ENCODE measurements at places on chromosomes 12 and 14.
A peak's percentile ranks its signal among the peaks of the same experiment; 100 is the strongest.

DNA sequence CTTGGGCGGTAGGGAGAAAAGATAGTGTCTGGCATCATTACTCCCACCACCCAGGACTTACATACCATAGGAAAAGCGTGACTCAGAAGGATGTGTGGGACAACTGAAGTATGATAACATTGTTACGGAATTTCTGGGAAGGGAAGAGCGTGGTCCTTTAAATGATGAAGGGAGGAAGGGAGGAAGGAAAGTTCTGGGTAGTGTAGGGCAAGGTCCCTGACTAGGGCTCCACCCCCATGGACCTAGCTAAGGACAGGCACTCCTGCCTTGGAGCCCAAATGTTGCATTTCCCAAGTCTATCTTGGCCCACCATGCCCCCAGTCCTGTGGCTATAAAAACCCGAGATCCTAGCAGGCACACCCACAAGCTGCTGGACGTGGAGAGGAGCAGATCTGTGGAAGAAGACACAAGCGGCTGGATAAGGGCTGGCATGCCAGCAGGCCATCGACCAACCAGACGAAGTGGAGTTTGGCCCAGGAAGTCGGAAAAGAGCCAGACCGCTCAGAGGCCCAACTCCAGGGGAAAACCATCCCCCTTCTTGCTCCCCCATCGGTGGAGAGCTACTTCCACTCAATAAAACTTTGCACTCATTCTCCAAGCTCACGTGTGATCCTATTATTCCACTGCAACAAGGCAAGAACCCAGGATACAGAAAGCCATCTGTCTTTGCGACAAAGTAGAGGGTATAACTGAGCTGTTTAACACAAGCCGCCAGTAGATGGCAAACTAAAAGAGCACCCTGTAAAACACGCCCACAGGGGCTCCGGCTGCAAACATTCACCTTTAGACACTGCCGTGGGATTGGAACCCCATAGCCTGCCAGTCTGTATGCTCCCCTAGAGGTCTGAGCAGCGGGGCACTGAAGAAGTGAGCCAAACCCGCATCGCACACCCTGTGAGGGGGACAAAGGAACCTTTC lies 23.0 kb upstream of the RAB21 start:
- no peak for DNase-seq

- DNase-seq: no peak
Observed at GRCh38 chr12:1630133-1630826, 1.2 kb downstream of the WNT5B start.

DNA sequence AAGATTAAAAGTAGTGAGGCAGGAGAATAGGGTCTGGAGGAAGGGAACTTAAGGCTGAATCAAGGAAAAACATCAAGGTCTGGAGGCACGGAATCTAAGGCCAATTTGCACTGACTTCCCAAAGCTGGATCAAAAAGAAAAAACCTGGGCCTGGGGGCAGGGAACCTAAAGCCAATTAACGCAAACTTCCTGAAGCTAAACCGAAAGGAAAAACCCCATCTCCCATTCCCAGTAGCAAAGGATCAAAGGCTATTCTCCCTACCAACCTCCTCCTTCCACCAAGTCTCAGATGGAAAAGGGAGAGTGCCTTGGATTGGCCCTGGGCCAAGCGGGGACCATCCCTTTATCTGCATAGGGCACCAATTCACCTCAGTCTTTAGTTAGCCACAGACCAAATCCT lies 384.2 kb downstream of the GRIN2B start:
- DNase-seq: no peak

DNA sequence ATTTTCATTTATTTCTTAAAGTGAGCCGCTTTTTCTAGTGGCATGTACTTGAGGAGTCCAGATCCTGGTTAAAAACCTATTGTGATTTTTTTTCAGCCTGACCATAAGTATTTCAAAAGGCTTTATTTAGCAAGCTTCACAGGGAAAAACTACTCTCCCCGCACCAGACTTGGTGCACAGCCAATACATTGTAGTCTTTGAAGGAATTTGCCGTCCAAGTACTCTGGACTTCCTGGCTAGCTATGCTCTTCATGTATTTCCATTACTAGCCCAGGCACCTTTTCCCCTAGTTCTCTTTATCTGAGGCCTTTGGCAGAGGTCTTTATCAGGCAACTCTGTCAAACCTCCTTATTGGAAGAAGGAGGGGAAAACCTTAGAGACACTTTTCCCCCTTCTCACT lies 234.7 kb downstream of the CCDC91 start:
- peak; percentile 89 for DNase-seq

DNA sequence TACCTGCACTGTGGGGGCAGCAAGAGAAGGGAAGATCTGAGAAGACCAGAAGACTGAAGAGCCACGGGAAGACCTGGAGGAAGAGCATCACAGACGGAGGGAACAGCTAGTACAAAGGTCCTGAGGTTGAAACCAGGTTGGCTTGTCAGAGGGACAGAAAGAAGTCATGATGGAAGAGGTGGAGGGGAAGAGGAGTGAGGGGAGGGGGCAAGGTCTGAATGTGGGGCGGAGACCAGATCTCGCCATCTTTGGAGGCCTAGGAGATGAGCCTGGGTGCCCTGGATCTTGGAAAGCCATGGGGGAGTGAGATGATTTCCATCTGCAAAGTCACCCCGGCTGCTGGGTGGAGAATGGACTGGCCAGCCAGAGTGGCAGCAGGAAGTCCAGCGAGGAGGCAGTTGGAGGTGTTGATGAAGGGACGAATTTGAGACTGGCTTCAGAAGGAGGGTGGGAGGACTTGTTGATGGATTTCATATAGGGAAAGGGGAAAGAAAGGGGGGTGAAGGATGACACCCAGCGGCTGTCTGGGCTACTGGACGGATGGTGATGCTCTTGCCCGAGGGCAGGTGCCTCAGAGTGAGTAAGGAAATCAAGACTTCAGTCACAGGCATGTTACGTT lies 14.6 kb upstream of the UBC start:
- DNase-seq: no peak

DNA sequence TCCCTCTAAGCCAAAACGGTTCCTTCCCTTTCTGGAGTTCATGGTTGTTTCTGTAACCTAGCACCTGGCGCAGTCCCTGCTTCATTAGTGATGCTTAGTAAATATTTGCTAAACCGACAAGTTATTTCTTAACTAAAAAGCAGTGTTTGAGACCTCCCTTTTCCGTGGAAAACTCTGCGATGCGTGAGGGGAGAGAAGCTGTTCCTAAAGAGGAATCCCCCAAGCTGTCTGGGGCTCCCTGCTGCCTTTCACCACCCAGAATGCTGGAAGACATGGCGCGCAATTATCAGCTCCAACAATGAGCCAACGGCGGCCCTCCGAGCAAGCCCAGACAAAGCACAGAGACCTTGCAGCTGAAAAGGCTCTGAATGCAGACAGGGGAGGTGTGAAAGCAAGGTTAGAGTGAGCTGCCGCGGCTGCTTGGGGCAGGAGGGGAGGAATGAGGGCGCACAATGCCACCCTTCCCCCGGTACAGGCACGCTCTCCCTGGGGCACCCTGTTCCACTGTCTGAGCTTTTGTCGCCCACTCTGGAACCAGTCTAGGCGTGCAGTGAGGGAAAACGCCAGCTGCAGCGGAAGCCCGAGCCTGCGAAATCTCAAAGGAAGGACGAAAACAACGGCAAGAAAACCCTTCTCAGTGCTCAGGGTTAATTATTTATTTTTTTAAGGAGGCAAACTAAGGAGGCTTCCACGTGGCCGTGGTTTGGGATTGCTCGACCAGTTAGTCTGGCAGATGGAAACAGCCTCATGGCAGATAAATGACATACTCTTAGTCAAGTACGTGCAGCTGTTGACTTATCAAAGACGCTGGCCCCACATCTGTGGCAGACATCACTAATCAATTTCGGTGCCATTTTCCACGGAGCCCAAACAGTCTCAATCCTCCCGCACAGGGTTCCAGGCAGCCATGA lies 66.3 kb downstream of the RBM19 start:
- no peak for DNase-seq

- no peak for DNase-seq
Observed at GRCh38 chr14:64806202-64806861, 73.4 kb downstream of the SPTB start.

GRCh38 chr12:10119066-10119465 lies 10.9 kb downstream of the CLEC7A start:
- DNase-seq: no peak

DNA sequence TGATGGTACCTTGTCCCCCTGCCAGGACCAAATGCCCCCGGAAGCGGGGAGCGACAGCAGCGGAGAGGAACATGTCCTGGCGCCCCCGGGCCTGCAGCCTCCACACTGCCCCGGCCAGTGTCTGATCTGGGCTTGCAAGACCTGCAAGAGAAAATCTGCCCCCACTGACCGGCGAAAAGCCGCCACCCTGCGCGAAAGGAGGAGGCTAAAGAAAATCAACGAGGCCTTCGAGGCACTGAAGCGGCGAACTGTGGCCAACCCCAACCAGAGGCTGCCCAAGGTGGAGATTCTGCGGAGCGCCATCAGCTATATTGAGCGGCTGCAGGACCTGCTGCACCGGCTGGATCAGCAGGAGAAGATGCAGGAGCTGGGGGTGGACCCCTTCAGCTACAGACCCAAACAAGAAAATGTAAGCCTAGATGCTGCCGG lies 410 bp downstream of the MYF6 start:
- no peak for DNase-seq

DNA sequence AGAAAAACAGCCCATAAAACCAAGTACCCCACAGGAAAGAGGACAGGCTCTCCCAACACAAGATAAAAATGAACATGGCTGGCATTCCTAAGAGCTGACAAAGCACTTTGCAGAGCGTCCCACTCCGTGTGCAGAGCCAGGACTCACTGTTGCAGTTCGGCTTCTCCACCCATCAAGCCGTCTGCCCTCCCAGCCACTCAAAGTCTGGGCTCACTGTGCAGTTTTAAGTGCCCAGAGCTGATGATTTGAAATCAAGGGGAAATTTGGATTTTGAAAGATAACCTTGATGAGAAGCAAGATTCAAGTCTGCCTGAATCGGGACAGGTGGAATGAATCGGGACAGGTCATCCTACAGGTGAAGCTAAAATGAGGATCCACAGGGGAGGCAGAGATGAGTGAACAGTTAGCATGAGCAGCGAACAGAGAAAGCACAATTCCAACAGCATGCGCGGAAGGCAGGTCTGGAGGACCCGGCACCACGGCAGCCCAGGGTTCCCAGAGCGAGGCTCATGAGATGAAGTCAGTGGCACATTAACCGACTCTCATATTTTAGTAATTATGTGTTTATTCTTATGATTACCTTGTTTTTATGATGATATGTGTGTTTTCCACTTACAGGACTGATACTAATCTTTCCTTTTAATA lies 39.8 kb upstream of the GPR68 start:
- DNase-seq: no peak

DNA sequence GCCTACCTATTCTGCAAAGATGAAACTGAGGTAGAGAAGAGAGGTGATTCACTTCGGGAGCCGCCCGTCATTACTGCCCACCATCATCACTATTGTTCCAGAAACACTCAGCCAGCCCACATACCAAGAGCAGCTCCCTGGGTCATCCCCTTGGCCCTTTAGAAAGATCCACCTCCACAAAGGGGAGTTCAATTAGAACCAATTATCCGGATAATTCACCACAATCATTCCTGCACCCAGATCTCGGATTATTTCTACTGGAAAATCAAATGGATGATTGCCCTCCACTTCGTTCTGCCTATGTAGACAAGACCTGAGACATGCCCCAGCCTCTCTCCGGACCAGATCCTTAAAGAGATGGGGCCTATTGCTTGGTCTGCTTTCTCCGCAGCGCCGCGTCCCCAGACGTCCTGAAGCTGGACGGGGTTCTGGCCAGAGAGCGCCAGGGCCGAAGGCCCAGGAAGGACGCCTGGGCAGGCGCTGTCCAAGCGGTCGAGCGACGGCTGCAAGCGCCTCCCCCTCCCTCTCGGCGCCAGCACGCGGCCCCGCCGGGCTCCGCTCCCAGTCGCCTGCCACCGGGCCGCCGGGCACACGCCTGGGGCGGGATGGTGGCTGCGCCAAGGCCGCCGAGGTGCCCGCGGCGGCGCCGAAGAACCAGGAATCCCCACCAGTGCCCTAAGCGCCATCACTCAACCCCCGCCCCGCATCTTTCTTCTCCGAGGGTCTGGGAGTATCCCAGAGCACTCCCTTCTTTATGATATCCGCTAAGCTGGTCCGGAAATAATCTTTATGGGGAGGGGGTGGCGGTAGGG lies 1.3 kb upstream of the ASCL1 start:
- DNase-seq: no peak

GRCh38 chr12:113066813-113067400 lies 10.4 kb downstream of the DTX1 start:
- no peak for DNase-seq

Data from epithelial cell of proximal tubule (primary cell).